RWPE2 (cell line): ENCODE measurements at places on chromosomes 4 and X.

DNA sequence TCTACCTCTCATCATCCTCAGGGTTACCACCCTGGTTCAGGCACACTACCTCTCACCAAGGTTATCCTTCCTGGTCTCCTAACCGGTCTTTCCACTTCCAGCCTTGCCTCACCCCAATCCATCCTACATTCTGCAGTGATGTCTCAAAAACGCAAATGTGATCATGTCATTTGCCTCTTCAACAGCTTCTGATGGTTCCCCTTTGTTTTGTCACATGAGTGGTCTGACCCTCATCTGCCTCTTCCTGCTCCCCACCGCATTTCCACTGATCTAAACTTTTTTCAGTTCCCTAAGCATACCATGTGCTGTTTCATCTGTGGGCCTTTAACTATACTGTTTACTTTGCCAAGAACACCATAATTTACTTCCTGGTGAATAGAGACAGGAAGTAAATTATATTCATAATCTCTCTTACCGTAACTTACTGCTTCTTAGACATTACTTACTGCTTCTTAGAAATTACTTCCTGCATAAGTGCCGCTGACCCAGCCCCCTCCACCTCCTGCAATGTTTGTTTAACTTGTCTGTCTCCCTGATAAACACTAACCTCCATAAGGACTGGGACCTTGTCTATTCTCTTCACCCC, 27.1 kb upstream of the NSUN7 start:
- H3K27ac ChIP-seq, result no peak overlapping the region
- H3K36me3 ChIP-seq, result no peaks in the 10 kb centered on the region
- H3K4me3 ChIP-seq, result no peak overlapping the region
- peaks cover 5% of the 10 kb centered on the region for H3K4me1 ChIP-seq
- no peaks in the 10 kb centered on the region for H3K27me3 ChIP-seq
- DNase-seq, result no peak

GRCh38 chr4:165514739-165515138, 135.9 kb downstream of the CPE start:
- H3K27me3 ChIP-seq, result no peaks in the 10 kb centered on the region
- H3K4me3 ChIP-seq, result no peak overlapping the region
- DNase-seq, result no peak
- H3K36me3 ChIP-seq, result no peaks in the 10 kb centered on the region
- no peaks in the 10 kb centered on the region for H3K4me1 ChIP-seq

- H3K27me3 ChIP-seq, result no peaks in the 10 kb centered on the region
- H3K27ac ChIP-seq, result peak overlapping the region; percentile 68
- peak overlapping the region; percentile 67 for H3K4me3 ChIP-seq
Measured at GRCh38 chr4:186190581-186191199, 677 bp upstream of the CYP4V2 start.

DNA sequence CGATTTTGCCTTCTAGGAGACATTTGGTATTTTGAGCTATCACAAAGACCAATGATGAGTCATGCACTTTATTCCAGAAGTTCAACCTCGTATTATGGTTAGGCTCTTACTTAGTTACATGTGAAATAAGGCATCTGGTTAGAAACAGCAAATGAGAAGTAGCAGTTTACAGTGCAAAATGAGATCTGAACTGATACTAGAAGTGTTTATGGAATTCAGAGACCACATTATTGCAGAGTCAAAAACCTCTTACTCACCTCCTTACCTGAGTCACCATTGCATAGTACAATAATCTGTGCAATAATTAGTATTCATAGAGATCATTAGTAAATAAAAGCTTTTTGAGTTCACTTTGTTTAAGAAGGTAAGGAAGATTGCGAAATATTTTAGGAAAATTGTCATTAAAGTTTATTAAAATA, 38.7 kb downstream of the SEC24B start:
- H3K27ac ChIP-seq, result peak overlapping the region; percentile 26
- no peak overlapping the region for H3K4me3 ChIP-seq
- H3K27me3 ChIP-seq, result no peaks in the 10 kb centered on the region
- DNase-seq, result no peak
- peaks cover 21% of the 10 kb centered on the region for H3K4me1 ChIP-seq

- H3K4me1 ChIP-seq, result no peaks in the 10 kb centered on the region
- no peaks in the 10 kb centered on the region for H3K27me3 ChIP-seq
- no peaks in the 10 kb centered on the region for H3K36me3 ChIP-seq
- H3K4me3 ChIP-seq, result no peak overlapping the region
- no peak overlapping the region for H3K27ac ChIP-seq
Measured at GRCh38 chr4:179165000-179165738, 1722.9 kb upstream of the AGA start.

GRCh38 chr4:108900018-108900580, 137.2 kb upstream of the ETNPPL start:
- H3K27ac ChIP-seq, result no peak overlapping the region
- H3K36me3 ChIP-seq, result no peaks in the 10 kb centered on the region
- H3K4me3 ChIP-seq, result no peak overlapping the region
- H3K27me3 ChIP-seq, result no peaks in the 10 kb centered on the region

DNA sequence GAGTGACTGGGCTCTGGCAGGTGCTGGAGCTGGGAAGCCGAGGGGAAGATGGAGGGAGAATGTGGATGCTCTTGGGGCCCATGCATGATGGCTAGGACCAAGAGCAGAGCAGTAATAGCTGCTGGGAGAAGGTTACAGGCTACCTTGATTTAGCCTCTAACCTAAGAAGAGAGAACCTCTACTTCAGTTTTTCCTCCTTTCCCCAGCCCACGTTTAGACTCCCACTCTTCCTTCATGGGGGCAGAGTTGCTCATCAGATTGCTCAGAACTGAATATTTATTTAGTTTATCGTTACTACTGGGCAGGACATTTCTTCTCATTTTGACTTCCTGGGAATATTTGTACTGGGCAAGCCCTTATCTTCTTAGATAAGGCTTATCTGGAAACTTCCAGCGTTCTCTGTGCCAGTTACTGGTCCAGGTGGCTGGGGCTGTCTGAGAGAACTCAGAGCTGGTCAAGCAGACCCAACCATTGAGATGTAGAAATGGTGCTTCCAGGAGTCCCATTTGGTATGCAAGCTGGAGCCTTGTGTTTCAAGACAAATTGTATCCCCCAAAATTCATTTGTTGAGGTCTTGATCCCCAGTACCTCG, 442.9 kb upstream of the BOD1L1 start:
- H3K27ac ChIP-seq, result no peak overlapping the region
- H3K4me3 ChIP-seq, result no peak overlapping the region
- no peaks in the 10 kb centered on the region for H3K36me3 ChIP-seq
- H3K27me3 ChIP-seq, result no peaks in the 10 kb centered on the region

- H3K4me1 ChIP-seq, result no peaks in the 10 kb centered on the region
- no peaks in the 10 kb centered on the region for H3K27me3 ChIP-seq
- H3K27ac ChIP-seq, result no peak overlapping the region
- DNase-seq, result no peak
- H3K4me3 ChIP-seq, result no peak overlapping the region
Measured at GRCh38 chr4:146099585-146099984, 75.9 kb upstream of the LSM6 start.

GRCh38 chr4:76953956-76954355, 4.4 kb downstream of the SEPTIN11 start:
- H3K27me3 ChIP-seq, result no peaks in the 10 kb centered on the region
- DNase-seq, result no peak
- H3K4me1 ChIP-seq, result peaks cover 6% of the 10 kb centered on the region
- no peak overlapping the region for H3K27ac ChIP-seq
- no peak overlapping the region for H3K4me3 ChIP-seq
- no peaks in the 10 kb centered on the region for H3K36me3 ChIP-seq

GRCh38 chrX:132127743-132128142, at the start of gene FRMD7:
Gene FRMD7 (minus strand): TSS chrX:132128020. CDS start chrX:132127844, 176 bp downstream.
- no peak within 1 kb of the TSS for H3K4me3 ChIP-seq
- H3K4me1 ChIP-seq, result no peaks in the 10 kb centered on the region
- H3K27ac ChIP-seq, result no peak within 1 kb of the TSS
- no peaks in the 10 kb centered on the region for H3K36me3 ChIP-seq
- DNase-seq, result no peak

GRCh38 chrX:75061701-75062100, 94.4 kb downstream of the ABCB7 start:
- no peak overlapping the region for H3K27ac ChIP-seq
- H3K4me3 ChIP-seq, result no peak overlapping the region
- no peak for DNase-seq
- no peaks in the 10 kb centered on the region for H3K4me1 ChIP-seq
- H3K36me3 ChIP-seq, result no peaks in the 10 kb centered on the region

DNA sequence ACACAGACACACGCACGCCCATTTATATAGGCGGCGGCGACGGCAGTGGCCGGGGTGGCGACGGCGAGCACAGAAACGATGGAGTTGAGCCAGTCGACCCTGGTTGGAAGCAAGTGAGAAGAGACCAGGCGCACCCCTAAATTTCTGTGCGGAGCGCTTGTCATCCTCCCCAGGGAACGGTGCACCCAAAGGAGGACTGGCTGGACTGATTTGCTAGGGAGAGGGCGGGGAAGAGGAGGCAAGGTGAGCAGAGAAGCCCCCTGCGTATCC, 302 bp downstream of the NHS start:
- no peak for DNase-seq
- no peaks in the 10 kb centered on the region for H3K27me3 ChIP-seq
- no peaks in the 10 kb centered on the region for H3K4me1 ChIP-seq
- peak overlapping the region; percentile 55 for H3K4me3 ChIP-seq
- peak overlapping the region; percentile 47 for H3K27ac ChIP-seq
- H3K36me3 ChIP-seq, result no peaks in the 10 kb centered on the region

- H3K4me1 ChIP-seq, result peaks cover 4% of the 10 kb centered on the region
- no peaks in the 10 kb centered on the region for H3K36me3 ChIP-seq
- no peak overlapping the region for H3K27ac ChIP-seq
Measured at GRCh38 chr4:113662581-113662980, 99.0 kb downstream of the CAMK2D start.

DNA sequence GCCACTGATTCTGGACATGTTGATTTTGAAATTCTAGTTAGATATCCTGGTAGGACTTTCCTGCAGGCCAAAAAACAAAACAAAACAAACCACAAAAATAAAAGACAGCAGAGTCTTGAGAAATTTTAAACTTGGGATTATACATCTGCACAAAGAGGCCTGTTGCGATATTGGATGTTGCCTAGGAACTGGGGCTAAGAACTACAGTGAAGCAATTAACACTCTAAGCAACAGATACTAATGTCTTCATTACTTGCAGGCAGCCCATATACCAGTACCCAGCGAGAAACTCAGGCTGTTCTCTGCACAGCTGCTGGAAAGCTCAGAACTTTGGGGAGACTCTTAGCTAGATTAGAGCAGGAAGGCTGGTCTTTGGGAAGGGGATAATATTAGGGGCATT, 69.1 kb upstream of the SCOC start:
- DNase-seq, result no peak
- H3K36me3 ChIP-seq, result no peaks in the 10 kb centered on the region
- no peaks in the 10 kb centered on the region for H3K27me3 ChIP-seq
- no peak overlapping the region for H3K27ac ChIP-seq
- no peak overlapping the region for H3K4me3 ChIP-seq
- peaks cover 21% of the 10 kb centered on the region for H3K4me1 ChIP-seq

GRCh38 chrX:6694977-6695376, 160.1 kb upstream of the VCX3A start:
- DNase-seq, result no peak
- H3K36me3 ChIP-seq, result no peaks in the 10 kb centered on the region
- H3K27ac ChIP-seq, result no peak overlapping the region
- no peaks in the 10 kb centered on the region for H3K4me1 ChIP-seq

DNA sequence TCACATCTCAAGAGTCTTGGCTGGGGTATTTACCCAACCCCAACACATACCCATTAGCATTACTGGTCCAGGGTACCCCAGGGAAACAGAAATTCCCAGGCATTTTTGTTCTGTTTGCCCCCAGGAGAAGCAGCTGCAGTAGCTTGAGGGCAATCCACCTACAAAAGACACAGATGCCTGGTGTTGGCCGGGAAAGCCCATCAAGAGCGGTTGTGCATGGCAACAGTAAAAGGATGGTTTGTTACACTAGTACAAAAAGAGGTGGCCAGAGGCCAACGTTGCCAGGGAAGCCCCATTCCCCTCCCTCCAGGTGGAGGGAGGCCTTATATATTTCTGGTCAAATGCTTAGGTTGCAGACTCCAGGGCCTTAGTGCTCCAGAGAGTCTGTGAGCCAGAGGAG, 637.8 kb downstream of the BCOR start:
- H3K27ac ChIP-seq, result no peak overlapping the region
- DNase-seq, result no peak
- H3K4me3 ChIP-seq, result no peak overlapping the region
- no peaks in the 10 kb centered on the region for H3K4me1 ChIP-seq
- H3K27me3 ChIP-seq, result no peaks in the 10 kb centered on the region

DNA sequence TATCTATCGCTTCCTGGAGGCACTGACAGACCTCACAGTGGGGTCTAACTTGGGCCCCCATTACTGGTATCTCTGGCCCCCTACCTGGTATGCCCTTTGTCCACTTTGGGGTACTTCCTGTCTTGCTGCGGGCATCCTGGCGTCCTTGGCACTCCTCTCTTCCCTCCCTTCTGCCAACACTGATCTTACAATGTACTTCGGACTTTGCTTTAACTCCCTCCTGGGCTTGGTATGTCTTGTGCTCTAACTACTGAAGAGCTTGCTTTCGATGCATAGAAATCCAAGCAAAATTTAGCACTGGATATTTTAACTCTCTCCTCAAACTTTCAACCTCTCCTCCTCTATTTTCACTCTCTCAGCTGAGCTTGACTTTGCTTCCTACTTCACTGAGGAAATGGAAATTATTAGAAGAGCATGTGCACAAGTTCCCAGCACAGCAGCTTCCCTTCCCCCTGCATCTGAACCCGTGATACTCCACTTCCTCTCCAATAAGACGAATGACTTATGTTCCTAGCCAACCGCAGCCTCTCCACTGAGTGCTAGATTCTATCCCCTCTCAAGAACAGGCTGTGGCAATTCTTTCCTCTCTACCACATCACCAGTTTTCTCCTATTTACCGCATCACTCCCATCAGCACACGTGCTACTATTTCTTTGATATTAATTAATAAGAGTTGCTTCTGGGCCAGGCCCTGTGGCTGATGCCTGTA, 52.9 kb downstream of the SUPT20HL2 start:
- H3K4me3 ChIP-seq, result no peak overlapping the region
- H3K27ac ChIP-seq, result no peak overlapping the region
- DNase-seq, result no peak
- no peaks in the 10 kb centered on the region for H3K27me3 ChIP-seq
- H3K36me3 ChIP-seq, result no peaks in the 10 kb centered on the region
